ENCODE measurements at places on chromosomes 5 and 9.

GRCh38 chr5:21889581-21889980, 963.6 kb downstream of the CDH12 start:
- no peak for DNase-seq

GRCh38 chr9:88811511-88811910, 179.8 kb upstream of the S1PR3 start:
- no peak for DNase-seq

GRCh38 chr9:34508951-34509350, 13.8 kb downstream of the ENHO start:
- no peak for DNase-seq

- DNase-seq: no peak
These were observed 11.2 kb downstream of the FXN start for GRCh38 chr9:69046723-69047122.

DNA sequence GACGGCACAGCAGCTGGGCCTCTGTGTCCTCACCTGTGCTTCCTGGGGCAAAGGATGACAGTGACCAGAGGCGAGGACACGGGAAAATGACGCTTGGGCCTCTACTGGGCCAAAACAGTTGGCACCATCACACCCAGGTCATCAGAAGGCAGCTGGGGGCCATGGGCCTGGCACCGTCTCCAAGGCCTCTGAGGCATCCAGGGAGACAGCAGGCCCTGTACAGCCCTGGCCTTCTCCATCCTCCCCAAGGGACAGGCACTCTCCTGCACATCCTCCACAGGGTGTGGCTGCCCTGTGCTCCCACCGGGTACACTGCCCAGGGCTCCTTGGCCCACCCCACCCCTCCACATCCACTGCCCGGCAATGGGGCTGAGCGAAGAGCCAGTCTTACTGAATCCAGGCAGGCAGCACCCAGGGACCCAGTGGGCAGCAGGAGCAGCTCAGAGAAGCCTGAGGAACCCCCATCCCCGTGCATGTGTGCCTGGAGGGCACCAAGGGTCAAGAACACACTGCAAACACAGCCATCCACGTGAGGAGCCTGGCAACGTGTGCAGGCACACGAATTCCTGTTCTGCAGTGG, 4.0 kb downstream of the LPCAT1 start:
- no peak for DNase-seq

GRCh38 chr5:160605266-160605665, 183.6 kb downstream of the PTTG1 start:
- DNase-seq: no peak

GRCh38 chr5:39946356-39947045, 521.7 kb upstream of the DAB2 start:
- no peak for DNase-seq

GRCh38 chr5:145110181-145110580, 725.0 kb downstream of the PRELID2 start:
- no peak for DNase-seq

DNA sequence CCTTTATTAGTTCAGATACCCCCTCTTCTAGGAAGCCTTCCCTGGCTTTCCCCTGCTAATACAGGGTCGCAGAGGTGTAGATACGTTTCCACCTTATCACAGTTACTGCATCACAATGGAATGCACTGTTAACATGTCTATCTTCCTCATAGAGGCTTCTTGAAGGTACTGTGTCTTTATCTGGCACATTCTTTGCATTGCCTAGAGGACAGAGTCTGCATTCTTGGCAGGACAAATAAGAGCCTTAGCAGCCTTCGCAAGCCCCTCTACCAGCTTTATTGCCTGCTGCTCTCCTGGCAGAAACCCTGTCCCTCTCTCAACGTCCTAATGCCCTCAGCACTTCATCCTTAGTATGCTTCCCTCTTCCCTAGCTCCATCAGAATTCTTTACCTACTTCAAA, 31.6 kb downstream of the SLC1A3 start:
- no peak for DNase-seq

DNA sequence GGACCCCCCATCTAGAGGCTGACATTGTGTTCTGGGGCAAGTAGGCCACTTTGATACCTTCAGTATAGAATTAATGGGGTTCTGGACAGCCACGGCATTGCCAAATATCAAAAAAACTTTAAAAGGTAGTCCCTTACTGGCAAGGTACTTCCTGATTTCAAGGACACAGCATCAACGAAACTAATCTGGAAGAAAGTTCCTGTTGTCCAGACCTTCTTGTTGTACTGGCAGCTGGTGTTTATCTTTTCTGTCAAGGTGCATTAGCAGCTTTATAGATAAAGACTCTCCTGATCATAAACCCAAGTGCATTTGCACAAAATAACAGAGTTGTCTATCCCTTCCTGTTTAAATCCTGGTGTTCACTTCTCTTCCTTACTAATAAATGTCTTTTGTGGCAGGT, 23.7 kb upstream of the GOLGA1 start:
- DNase-seq: no peak

- no peak for DNase-seq
These were observed 618.4 kb downstream of the PDE4D start for GRCh38 chr5:59275170-59275509.

DNA sequence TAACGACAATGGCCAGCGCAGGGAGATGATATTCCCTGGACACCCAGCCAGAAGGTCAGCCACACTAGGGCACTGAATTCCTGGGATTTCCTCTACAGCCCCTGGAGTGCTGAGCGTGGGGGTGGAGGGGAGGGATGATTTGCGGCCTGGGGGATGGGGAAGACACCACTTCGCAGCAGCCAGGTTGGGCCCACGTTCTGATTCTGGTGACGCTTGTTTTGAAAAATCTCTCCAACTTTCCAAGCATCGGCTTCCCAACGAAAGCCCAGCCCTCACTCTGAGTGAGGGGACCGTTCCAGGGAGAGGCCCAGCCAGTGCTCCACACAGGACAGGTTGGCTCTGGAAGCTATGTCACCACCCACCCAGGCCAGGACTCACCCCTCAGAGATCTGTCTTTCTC, 5.4 kb downstream of the GFPT2 start:
- DNase-seq: no peak

All from NCI-H774 (cell line).